CD4-positive, alpha-beta T cell treated with Interferon alpha-2 for 1 hour (primary cell): ENCODE measurements at places on chromosomes 5 and 9.
A peak's percentile ranks its signal among the peaks of the same experiment; 100 is the strongest.

GRCh38 chr9:108511307-108511706, 344.5 kb downstream of the ACTL7B start:
- no peak for DNase-seq

GRCh38 chr5:90097082-90097477, 312.5 kb downstream of the CETN3 start:
- no peak for DNase-seq

- DNase-seq: no peak
Observed at GRCh38 chr9:106112935-106113334, 418.6 kb downstream of the TMEM38B start.

- DNase-seq: no peak
Observed at GRCh38 chr5:145497052-145497451, 338.1 kb downstream of the PRELID2 start.

- DNase-seq: peak; percentile 26
Observed at GRCh38 chr9:136975644-136976043, 1.7 kb upstream of the PTGDS start.

DNA sequence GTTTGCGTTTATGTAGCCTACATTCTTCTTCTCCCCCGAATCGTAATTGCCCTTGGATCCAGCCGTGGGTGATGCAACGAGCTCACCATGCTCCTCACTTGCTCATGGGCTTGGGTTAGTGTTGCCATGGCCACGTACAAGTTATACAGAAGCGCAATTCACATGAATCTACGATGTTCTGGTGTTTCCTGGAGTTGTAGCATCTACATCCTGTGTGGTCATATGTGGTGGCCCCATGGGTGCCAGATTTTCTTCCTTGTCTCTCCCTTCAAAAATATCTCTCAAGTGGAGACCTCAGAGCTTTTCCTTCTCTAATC, 115.3 kb downstream of the TLE4 start:
- peak; percentile 41 for DNase-seq

- DNase-seq: no peak
Observed at GRCh38 chr5:135546101-135546500, 10.3 kb upstream of the NEUROG1 start.

- DNase-seq: peak; percentile 76
Observed at GRCh38 chr5:132426525-132427138, 57.1 kb downstream of the SLC22A5 start.

DNA sequence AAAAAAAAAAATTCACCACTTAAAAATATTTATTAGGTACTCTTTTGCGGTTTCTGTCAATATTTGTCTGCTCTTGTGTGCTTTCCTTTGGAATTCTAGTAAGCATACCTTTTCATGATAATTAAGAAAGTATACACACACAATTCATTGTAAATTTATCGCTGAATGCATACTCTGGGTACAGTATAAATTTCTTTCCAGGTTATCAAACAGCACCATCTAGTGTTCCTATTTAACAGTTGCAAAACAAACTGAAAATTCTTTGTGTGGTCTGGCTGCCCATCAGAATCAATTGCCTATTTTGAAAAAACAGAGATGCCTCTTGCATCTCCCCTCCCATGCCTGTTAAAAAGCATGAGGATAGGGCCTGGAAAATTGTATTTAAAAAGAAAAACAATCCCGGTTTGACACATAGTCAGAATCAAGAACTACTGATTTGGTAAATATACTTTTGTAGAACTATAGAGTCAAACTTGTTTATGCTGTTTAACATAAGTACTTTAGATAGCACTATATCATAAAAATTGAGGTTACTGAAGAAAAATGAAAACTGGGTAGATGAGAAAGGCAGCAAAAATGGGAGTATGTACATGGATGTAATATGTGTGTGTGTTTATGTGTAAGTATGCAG, 16.2 kb downstream of the PGGT1B start:
- DNase-seq: peak; percentile 45

GRCh38 chr5:2130361-2130760, 247.6 kb upstream of the IRX4 start:
- DNase-seq: no peak

GRCh38 chr9:121140162-121140561, 61.5 kb downstream of the RAB14 start:
- DNase-seq: no peak

DNA sequence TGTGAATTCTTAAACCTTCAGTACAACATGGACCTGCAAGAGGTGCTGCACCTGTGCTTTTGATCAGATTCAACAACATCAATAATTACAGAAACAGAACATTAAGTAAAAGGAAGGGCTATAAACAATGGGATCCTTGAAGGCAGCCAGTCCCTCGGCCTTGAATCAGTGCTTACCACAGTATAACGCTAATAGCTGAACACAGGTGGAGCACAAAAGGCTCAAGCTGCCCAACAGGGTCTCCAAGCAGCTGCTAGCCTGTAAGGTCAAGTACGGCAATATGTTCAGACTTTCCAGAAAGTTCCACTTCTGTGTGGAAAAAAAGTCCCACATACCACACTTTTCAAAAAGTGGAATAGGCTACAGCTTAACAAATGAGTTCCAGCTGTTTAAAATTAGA, 61.9 kb upstream of the ITGA1 start:
- no peak for DNase-seq

GRCh38 chr9:120350596-120350995, 229.4 kb downstream of the CDK5RAP2 start:
- DNase-seq: no peak

DNA sequence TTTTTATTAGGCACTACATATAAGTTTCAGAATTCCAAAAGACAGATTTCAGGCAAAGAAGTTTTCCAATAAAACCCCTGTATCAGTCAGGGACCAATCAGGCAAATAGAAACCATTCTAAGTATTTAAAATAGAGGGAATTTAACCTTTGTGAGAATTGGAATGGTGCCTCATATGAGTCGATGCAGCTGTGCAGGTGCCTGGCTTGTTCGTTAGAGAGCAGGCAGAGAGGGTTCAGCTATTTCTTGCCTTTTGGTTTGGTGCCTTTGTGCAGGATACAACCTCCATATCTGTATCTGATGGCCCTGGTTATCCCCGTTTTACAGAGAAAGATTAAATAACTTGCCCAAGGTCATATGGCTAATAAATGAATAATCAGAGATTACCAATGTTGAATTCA, 6.0 kb upstream of the DDX4 start:
- DNase-seq: no peak

DNA sequence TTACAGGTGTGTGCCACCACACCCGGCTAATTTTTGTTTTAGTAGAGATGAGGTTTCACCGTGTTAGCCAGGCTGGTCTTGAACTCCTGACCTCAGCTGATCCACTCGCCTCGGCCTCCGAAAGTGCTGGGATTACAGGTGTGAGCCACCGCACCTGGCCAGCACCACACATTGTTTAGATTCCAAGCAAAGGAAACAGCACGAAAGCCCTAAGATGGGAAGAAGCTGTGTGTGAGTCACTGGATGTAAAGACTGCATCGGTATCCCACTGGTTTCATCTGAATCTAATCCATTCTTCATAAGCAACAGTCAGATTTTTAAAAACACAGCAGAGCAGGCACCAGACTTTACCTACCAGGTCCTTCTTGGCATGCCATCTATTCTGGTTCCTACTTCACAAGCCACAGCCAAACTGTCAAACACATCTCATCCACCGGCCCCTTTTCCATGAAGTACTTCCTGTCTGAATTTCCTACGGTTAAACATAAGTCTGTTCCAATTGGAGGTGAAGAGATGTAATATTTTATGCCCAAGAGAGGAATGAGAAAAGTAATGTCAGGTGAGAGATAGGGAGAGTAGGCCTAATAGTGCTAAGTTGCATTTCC, 17.4 kb downstream of the UBTD2 start:
- DNase-seq: no peak

- no peak for DNase-seq
Observed at GRCh38 chr5:119814655-119815054, 185.3 kb downstream of the FAM170A start.

DNA sequence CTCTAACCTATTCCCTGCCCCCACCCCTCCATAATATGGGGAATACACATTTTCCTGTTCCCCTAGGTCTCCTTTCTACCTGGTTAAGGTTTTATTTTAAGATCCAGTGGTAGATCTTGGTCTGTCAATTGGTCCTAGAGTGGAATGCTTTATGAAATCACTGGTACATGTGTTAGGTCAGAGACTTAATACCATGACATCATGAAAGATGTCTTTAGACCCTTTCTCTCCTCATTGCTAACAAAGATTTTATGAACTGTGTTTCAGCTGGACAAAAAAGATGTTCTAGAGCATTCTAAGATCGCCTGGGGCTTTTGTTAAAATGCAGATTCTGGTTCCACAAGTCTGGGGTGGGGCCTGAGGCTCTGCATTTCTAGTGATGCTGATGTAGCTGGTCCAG, 9.1 kb downstream of the GSN start:
- DNase-seq: no peak

DNA sequence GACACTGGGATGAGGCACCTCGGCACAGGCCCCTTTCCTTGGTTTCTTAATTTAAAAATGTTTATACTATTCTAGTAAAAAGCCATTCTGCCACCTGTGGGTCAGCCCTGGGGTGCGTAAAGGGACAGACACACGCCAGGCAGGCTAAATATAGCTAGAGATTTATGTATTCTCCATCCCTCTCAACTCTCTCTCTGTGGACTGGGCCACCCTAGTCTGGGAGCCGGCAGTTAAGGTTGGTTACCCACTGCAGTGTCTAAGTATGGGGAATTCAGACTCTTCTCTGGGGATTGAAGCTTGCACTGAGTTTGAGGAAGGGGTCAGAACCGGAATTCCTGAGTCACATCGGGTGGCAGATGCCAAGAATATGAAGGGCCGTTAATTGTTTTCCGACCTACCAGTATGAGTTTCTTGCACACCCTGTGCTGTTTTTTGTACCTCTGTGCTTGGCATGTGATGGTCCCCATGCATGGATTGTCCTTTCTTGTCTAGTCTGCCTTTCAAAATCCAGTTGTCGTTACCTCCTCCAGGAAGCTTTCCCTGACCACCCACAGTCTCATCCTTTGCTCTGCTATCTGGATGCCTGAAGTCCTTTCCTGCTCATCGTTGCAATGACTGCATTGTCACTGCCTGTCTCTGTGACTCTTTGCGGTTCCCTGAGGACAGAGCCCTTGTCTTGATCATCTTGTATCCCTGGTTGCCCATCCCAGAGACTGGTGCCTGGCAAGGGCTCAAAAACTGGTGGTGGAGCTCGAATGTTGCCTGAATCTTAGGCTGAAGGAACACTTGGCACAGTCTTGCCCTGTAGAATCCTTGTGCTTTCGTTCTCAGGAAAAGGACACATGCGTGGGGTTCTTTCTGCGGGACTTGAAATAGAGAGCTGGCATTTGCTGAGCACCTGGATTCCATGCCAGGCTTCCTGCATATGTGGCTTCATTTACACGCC, 2.1 kb downstream of the NEURL1B start:
- DNase-seq: no peak

DNA sequence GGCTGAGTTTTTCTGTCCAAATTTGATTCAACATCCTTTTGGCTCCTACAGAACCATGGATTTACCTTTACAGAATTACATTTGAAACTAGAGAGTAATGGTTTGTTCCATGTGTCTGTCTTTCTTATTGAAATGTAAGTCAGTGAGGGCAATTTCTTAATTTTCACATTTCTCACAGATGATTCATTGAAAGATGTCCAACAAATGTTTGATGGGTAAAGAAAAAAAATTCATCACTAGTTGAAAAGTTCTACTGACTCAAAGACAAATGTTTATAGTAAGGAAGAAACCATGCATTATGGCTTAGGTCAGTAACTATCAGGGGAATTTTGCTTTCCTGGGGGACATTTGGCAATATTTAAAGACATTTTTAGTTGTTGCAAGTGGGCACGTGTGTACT, 131.6 kb upstream of the TRPM3 start:
- DNase-seq: no peak

DNA sequence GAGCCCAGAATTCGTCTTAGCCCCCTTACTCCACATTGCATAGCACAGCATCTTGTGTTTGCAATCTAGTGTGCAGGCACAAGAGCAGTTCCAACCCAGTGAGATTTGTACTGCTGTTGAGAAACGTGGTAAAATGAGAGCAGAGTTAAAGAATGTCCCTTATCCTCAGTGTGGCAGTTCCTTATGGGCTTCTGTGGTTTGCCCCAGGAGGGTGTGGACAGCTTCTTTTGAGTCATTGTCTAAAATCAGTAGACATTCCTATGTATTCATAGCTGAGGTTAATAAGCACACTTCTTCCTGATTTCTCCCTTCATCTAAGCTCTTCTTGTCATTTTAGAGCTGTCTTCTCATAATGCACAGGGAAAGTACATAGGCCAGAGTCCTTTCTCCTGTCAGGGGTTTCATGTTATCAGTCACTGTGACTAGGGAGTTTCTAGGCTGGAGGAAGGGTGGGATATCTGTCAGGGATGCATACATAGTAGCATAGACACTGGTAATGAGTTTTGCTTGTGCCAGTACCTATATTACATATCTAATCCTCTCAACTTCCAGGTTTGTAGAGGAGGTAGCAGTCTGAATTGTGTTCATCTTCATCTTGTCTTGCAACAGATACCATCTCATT, 2.0 kb upstream of the CAVIN4 start:
- DNase-seq: no peak

DNA sequence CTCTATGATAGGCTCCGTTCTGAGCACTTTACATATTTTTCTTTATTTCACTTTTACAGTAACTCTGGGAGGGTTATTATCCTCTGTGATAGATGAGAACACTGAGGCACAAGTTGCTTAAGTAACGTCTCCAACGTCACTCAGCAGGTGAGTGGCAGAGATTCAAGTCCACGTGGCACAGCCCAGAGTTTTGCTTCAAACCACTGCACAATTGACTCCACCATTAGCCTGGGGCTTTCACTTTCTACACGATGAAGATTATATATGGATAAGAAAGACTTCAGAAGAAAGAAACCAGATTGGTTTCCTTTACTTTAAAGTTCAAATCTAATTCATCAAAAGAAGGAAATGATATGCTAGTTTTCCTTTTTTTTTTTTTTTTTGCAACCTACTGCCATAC, 245.9 kb downstream of the SYK start:
- DNase-seq: no peak

DNA sequence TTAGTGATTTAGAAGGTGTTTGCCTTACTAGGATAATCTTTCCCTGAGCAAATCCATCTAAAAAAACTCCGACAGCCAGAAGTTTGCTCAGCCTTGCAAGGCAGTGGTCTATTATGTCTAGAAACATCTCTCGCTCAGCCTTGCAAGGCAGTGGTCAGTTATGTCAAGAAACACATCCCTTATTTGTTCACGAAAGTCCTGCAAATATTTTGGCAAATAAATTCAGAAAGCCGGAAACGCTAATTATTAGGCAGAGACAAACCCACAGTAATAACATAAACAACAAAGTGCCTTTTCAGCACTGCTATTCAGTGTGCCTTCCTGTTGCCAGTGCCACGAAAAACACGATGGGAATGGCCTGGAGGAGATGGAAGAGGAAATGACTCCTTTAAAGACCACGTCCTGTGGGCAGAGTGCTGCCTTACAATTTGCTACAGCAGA, 184.5 kb downstream of the GNAQ start:
- no peak for DNase-seq

GRCh38 chr9:17625644-17626388, 47.0 kb downstream of the SH3GL2 start:
- no peak for DNase-seq
